ENCODE measurements at places on chromosomes 6 and 20.

- no peak for DNase-seq
Observed at GRCh38 chr20:8670893-8671215, 398.0 kb upstream of the PLCB4 start.

DNA sequence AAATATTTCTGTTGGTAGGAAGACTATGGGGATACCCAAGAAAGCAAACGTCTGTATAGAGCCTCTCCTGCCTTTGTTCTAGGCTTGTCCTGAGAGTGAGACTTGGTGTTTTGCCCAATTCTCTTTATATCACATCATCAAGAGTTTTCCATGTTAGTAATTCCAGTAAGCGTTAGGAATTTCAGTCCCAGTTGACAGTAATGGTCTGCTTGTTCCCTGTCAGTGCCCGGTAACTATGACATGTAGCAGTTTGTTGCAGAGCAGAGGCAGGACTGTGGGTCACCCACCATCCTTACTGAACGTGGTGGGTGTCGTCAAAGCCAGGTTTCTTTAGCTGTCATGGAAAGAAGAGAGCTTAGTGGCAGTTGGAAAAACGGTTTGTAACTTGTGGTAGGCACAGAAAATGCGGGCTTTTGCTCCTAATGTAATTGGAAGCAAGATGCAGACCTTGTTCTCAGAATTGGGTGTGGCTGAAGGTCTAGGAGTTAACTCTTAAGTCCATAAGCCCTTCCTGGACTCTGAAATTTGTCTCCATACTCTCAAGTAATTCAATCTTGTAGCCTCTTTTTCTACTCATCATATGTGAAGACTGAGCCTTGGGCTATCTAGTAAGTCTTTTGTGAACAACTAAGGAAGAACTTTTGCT, 188.8 kb downstream of the TMEM242 start:
- DNase-seq: peak; percentile 48

DNA sequence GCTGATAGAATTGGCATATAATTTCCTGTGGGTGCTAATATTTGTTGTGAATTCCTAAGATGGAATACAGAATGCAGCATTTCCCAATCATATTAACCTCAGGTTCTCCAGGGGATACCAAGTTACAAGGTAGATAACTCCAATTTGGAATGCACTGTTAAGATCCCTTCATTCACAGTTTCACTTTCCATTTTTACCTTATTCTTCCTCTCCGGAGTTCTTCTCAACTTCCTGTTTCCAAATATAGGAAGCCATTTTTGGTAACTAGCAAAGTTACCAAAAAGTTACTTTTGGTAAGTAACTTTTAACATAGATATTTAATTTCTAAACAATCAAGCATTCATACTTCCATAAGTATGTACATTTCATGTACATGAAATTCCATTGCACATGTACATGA, 63.5 kb upstream of the PHACTR2 start:
- no peak for DNase-seq

- DNase-seq: no peak
Observed at GRCh38 chr6:19551611-19552010, 285.6 kb upstream of the ID4 start.

- no peak for DNase-seq
Observed at GRCh38 chr20:58452667-58453255, 62.4 kb downstream of the APCDD1L start.

GRCh38 chr6:154113392-154113791, 74.4 kb downstream of the OPRM1 start:
- no peak for DNase-seq

DNA sequence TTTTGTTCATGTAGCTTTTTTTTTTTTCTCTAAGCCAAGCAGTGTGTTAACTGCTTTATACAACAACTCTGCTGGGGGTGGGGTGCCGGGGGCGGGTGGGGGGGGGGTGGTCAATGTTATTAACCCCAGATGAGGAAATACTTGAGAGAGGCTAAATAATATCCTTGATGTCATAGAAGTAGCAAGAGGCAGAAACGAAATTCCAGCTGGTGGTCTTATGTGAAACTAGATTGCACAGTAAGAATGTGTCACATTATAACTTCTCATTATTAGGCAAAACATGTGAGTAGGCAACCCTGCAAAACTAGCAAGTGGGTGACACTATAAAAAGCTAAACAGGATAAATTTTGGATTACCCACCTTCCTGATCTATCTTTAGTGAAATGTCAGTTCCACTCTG, 12.8 kb downstream of the MYLK4 start:
- no peak for DNase-seq

GRCh38 chr6:9795880-9796279, 619.0 kb downstream of the TFAP2A start:
- DNase-seq: no peak

DNA sequence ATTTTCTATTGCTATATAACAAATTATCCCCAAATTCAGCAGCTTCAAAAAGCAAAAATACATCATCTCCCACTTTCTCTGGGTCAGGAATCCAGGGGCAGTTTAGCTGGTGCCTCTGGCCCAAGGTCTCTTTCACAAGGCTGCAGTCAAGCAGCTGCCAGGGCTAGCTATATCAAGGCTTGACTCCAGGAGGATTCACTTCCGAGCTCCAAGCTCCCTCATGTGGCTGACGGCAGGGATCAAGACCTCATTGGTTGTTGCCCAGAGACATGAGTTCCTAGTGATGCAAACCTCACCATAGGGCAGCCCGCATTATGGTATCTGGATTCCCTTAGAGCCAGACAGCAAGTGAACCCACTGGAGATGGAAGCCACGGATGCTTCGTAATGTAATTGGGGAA, 1.3 kb upstream of the VNN1 start:
- DNase-seq: peak; percentile 77

GRCh38 chr6:84027340-84028181, 6.0 kb upstream of the MRAP2 start:
- peak; percentile 57 for DNase-seq
